ENCODE measurements at places on chromosomes 7 and 10.

DNA sequence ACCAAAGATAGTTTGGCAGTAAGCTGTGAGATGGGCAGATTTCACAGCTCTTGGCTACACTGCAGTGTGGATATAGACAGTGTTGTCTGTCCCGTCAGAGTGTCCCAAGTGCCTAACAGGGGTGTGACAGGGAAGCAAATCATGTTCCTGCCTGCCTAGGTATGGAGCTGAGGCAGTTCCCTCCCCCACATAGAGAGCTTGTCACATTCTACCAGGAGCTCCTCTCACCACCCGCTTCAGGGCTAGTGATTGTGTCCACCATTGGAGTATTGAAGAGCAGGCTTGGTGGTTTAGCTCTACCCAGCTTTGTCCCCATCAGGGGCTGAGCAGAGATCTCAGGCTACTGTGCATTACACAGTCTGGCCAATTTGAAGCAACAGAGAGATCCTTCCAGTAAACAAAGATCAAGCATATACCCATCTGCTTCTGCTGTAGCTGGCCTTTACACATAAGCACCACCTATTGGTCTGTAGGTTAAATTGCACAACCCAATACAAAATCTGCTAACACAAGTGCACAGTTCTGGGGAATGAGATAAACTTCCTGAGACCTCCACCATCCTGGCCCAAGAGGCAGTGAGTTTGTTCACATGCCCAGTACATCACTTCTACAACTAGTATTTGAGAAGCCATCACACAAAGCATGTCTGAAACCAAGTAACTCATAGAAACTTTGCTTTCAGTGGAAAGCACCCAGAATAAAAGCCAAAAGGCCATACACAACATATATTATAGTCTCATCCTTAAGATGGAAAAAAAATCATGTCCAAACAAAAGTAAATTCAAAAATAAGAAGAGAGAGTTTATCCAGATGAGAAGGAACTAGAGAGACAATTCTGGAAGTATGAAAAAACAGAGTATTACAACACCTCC is 67.3 kb downstream of the GLCCI1 start:
- no peak overlapping the region for H3K4me3 ChIP-seq
- no peak overlapping the region for H3K27ac ChIP-seq
- no peaks in the 10 kb centered on the region for H3K4me1 ChIP-seq
- H3K36me3 ChIP-seq = peaks cover 43% of the 10 kb centered on the region

- H3K27ac ChIP-seq = no peak overlapping the region
- no peak overlapping the region for H3K4me3 ChIP-seq
- no peaks in the 10 kb centered on the region for H3K36me3 ChIP-seq
- H3K4me1 ChIP-seq = no peaks in the 10 kb centered on the region
These were observed 132.9 kb upstream of the ZMIZ1 start for GRCh38 chr10:78935697-78936407.

- no peak overlapping the region for H3K4me3 ChIP-seq
- H3K4me1 ChIP-seq = peaks cover 7% of the 10 kb centered on the region
- no peak for DNase-seq
These were observed 192.3 kb downstream of the CACNB2 start for GRCh38 chr10:18332484-18332883.

- H3K4me1 ChIP-seq = no peaks in the 10 kb centered on the region
- no peak overlapping the region for H3K4me3 ChIP-seq
- H3K27me3 ChIP-seq = no peaks in the 10 kb centered on the region
- DNase-seq = no peak
- H3K27ac ChIP-seq = no peak overlapping the region
These were observed 1084.1 kb upstream of the PHF14 start for GRCh38 chr7:9889554-9889953.

DNA sequence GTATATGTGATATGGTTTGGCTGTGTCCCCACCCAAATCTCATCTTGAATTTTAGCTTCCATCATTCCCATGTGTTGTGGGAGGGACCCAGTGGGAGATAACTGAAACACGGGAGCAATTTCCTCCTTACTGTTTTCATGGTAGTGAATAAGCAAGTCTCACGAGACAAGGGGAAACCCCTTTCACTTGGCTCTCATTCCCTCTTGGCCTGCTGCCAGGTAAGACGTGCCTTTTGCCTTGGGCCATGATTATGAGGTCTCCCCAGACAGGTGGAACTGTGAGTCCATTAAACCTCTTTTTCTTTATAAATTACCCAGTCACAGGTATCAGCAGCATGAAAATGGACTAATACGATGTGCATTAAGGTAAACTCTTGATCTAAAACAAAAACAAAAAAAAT is 357.1 kb upstream of the AOAH start:
- H3K36me3 ChIP-seq = peaks cover 8% of the 10 kb centered on the region
- H3K4me1 ChIP-seq = no peaks in the 10 kb centered on the region
- H3K27me3 ChIP-seq = no peaks in the 10 kb centered on the region

GRCh38 chr10:97910661-97911060 is 61.0 kb downstream of the GOLGA7B start:
- no peaks in the 10 kb centered on the region for H3K27me3 ChIP-seq
- no peak for DNase-seq
- H3K27ac ChIP-seq = no peak overlapping the region
- no peak overlapping the region for H3K4me3 ChIP-seq
- peaks cover 10% of the 10 kb centered on the region for H3K4me1 ChIP-seq

- no peak overlapping the region for H3K4me3 ChIP-seq
- no peaks in the 10 kb centered on the region for H3K27me3 ChIP-seq
- no peaks in the 10 kb centered on the region for H3K36me3 ChIP-seq
- DNase-seq = no peak
- peaks cover 37% of the 10 kb centered on the region for H3K4me1 ChIP-seq
These were observed 5.8 kb upstream of the SMARCD3 start for GRCh38 chr7:151254316-151254715.

- no peaks in the 10 kb centered on the region for H3K36me3 ChIP-seq
- H3K27ac ChIP-seq = no peak overlapping the region
- H3K4me3 ChIP-seq = no peak overlapping the region
- H3K4me1 ChIP-seq = no peaks in the 10 kb centered on the region
These were observed 35.5 kb downstream of the GPR141 start for GRCh38 chr7:37719077-37719476.

DNA sequence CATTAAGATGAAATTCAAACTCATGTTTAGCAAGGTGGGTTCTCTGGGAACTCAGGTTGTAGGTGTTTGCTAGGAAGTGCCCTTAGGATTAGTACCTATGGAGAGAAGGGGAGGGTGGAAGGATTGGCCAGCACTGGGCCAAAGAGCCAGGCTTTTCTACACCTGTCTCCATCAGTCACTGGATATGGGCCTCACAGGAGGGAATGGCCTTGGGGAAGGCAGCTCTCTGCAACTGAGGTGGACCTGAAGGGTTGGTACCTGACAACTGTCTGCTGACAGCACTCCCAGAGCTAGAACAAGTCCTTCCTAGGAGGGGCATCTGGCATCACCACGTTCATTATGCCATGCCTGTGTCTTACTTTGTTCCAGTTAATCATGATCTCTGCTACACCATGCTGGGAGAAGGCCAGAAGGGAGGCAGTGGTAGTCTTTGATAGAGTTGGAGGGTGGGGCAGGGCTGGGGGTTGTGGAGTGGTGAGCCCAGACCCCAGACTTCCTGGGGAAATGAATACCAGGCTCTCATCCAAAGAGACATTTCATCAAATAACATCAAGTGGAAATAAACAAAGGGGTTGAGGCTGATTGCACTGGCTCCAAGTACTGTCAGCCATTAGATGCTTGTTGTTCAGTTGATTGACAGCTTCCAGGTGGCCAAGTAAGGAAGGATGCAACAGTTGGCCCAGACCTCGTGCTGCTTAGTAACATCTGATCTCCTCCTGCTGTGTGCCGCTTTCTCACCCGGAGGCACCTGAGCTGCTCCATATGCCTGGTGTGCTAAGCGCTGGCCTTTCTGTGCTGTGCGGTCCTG is 70.6 kb upstream of the PIK3CG start:
- no peaks in the 10 kb centered on the region for H3K36me3 ChIP-seq
- no peak for DNase-seq
- H3K27ac ChIP-seq = no peak overlapping the region
- H3K4me3 ChIP-seq = no peak overlapping the region
- H3K27me3 ChIP-seq = no peaks in the 10 kb centered on the region
- H3K4me1 ChIP-seq = no peaks in the 10 kb centered on the region

DNA sequence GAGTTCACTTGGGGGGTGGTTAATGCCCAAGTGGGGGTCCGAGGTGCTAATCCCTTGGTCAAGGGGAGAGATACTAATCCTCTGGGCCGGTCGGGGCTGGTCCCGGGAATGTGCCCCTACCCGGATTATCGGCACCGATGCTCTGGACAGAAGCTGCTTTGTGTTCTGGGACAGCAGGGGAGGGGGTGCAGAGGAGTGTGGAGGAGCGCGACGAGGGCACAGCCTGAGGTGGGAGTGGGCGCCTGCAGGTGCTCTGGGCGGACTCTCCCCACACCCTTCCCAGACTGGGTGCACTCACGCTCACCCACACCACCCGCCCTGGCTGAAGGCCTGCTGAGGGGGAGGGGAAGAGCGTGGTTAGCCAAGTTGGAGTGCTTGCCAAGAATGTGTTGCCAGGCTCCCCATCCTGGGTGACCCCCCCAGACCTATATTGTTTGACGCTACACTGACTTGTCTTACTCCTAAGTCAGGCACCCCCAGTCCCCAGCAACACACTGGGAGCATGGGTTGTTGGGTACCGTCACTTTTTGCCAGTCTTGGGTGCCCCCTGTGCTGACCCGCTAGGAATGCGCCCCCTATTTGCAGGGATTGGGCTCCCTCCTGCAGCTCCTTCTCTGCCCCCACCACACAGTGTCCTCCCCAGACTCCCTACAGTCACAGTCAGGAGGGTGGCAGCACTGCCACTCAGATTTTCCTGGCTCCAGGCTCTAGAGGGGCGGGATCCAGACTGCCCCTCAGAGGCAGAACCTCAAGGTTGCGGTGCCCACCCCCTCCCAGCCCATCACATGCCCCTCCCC is 1.2 kb downstream of the SLC4A2 start:
- no peak for DNase-seq
- H3K36me3 ChIP-seq = peaks cover 5% of the 10 kb centered on the region
- peak overlapping the region; percentile 91 for H3K4me3 ChIP-seq
- H3K4me1 ChIP-seq = no peaks in the 10 kb centered on the region
- H3K27ac ChIP-seq = peak overlapping the region; percentile 97
- no peaks in the 10 kb centered on the region for H3K27me3 ChIP-seq

GRCh38 chr10:64519831-64520230 is 998.6 kb downstream of the REEP3 start:
- no peak for DNase-seq
- no peak overlapping the region for H3K4me3 ChIP-seq
- no peak overlapping the region for H3K27ac ChIP-seq
- H3K27me3 ChIP-seq = no peaks in the 10 kb centered on the region

DNA sequence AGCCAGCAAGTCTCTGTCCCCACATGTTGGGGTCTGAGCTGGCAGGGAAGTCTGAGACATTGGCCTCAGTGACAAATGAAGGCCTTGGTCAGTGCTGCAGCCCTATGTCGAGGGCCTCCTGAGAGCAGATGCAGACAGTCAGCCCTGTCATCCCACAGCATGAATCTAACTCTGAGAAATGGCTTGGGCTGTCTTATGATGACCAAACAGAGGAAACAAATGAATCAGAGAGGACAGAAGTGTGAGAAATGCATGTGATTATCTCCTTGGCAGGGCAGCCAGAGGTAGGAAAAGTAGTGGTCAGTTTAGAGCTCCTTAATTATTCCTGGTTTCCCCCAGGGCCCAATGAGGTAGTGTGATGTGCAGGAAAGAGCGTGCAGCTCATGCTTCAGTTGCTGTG is 287.6 kb downstream of the SORCS3 start:
- no peak overlapping the region for H3K4me3 ChIP-seq
- H3K4me1 ChIP-seq = no peaks in the 10 kb centered on the region
- no peak overlapping the region for H3K27ac ChIP-seq

GRCh38 chr7:142956951-142957623 is 5.1 kb downstream of the KEL start:
- H3K36me3 ChIP-seq = no peaks in the 10 kb centered on the region
- no peaks in the 10 kb centered on the region for H3K27me3 ChIP-seq
- H3K4me1 ChIP-seq = no peaks in the 10 kb centered on the region

- no peak overlapping the region for H3K27ac ChIP-seq
- H3K27me3 ChIP-seq = no peaks in the 10 kb centered on the region
- H3K4me1 ChIP-seq = no peaks in the 10 kb centered on the region
These were observed 854.2 kb upstream of the AUTS2 start for GRCh38 chr7:68744036-68744435.

- H3K4me1 ChIP-seq = no peaks in the 10 kb centered on the region
- no peak overlapping the region for H3K4me3 ChIP-seq
- no peak for DNase-seq
- H3K27me3 ChIP-seq = no peaks in the 10 kb centered on the region
- H3K27ac ChIP-seq = no peak overlapping the region
These were observed 8.6 kb upstream of the ZMIZ2 start for GRCh38 chr7:44740055-44740454.

GRCh38 chr10:35079763-35080162 is 10.4 kb downstream of the CUL2 start:
- no peaks in the 10 kb centered on the region for H3K36me3 ChIP-seq
- no peak for DNase-seq
- H3K4me3 ChIP-seq = no peak overlapping the region

DNA sequence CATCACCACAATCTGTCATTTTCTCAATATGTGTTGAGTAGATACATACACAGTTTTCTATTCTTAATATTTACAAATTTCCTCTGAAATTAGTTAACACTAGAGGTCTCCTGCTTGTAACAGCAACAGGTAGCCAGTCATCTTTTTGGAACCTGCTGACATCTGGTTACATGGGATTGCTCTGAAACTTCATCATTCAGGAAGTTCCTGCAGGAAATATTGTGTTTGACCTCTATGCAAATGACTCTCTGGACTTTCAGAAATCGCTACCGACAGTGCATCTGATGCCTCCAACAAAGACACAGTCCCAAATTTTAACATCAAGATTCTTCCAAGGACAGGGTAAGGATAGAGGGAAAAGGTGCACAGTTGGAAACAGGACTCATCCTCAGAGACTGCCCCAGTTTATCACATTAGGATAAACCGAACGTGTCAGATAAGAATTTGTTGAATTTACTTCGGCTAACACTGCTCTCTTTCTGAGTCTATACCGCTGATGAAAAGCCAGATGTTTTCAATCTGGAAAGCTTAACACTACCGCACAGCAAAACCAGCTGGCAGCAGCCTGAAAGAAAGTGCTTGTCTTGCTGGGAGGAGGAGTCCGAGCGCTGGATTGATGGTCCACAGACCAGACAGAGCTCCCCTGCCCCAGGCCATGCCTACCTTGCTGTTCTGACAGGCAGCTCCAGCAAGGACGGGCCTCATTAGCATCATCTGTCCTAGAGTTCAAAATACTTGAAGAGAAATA is 633.4 kb downstream of the PARD3 start:
- peaks cover 17% of the 10 kb centered on the region for H3K4me1 ChIP-seq
- no peaks in the 10 kb centered on the region for H3K36me3 ChIP-seq
- no peak overlapping the region for H3K27ac ChIP-seq
- H3K4me3 ChIP-seq = no peak overlapping the region
- DNase-seq = no peak
- no peaks in the 10 kb centered on the region for H3K27me3 ChIP-seq

DNA sequence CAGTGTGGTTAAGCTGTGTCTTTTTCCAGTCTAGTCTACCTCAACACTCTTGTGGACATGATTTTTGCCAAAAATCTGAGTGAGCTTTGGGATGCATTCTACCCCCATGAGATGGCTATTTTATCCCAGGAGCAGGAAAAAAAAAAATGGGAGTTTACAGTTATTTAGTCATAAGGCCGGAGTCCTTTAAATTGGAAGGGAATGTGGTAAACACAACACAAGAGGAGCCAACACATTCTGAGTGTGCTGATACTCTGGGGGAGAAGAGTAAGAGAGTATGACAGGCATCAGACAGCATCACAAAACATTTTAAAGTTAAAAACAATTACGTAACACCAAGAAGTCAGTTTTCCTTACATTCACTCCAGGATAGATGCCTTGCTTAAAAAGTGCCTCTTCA is 46.1 kb downstream of the C1GALT1 start:
- H3K4me1 ChIP-seq = peaks cover 5% of the 10 kb centered on the region
- H3K4me3 ChIP-seq = no peak overlapping the region
- H3K36me3 ChIP-seq = no peaks in the 10 kb centered on the region
- DNase-seq = no peak
- H3K27me3 ChIP-seq = no peaks in the 10 kb centered on the region
